Activated CD4-positive, alpha-beta T cell treated with anti-CD3 and anti-CD28 coated beads for 4 hours (primary cell): ENCODE measurements at places on chromosomes 3 and 15.
A peak's percentile ranks its signal among the peaks of the same experiment; 100 is the strongest.

- DNase-seq, result no peak
Measured at GRCh38 chr15:27165590-27165989, 194.6 kb downstream of the GABRG3 start.

DNA sequence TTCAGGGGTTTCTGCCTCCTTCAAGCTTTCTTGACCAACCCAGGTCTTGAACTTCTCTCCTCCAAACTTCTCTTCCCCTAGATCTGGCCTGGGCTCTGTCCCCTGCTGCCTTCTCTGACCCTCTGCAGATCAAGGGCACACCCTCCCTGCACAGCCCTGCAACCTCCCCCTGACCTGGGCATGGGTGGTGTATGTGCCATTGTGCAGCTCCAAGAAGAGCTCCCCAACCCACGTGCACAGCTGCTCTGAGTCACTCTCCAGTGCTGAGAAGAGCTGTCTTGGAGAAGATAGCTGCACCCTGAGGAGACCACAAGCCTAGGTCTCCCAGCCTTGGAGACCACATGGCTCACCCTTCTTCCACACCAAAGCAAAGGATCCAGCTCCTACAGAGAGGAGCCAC, 8.0 kb downstream of the MAN2C1 start:
- DNase-seq, result no peak

DNA sequence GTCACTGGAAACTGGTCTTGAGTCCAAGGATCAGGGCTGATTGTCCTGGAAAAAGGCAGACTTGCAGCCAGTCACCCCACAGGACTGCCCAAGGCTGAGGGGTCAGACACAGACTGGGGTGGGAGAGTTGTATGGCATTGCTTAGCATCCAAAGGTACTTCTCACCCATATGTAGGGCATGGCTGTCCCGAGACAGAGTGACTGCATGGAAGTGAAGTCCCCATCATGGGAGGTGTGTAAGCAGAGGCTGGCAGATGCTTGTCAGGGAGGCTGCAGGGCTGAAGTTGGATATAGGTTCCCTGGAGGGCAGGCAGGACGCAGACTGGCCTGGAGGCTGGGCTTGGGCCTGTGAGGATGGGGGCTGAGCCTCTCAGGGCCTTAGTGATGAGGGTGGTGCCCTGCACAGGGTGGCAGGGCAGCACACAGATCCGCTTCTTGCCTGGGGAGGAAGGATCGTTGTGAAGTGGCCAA, 31.1 kb downstream of the PSTPIP1 start:
- no peak for DNase-seq

GRCh38 chr3:187743195-187744141, 1.8 kb downstream of the BCL6 start:
- peak; percentile 66 for DNase-seq

DNA sequence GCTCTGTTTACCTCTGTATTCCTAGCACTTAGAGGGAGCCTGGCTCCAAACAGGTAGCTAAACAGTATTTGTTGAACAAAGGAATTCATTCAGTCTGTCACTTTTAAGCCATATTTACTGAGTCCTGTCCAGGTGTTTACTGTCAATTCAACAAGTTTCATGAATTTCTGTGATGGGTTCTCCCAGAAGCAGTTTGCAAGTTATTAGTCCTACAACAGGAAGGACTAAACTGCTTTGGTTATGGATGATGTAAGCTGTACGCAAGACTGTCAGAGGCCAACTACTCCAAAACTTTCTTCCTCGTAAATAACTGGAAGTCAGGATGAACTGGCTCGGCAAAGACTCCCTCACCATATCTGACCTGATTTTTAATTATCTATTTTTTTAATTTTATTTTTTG, 25.1 kb downstream of the STIMATE start:
- DNase-seq, result no peak

DNA sequence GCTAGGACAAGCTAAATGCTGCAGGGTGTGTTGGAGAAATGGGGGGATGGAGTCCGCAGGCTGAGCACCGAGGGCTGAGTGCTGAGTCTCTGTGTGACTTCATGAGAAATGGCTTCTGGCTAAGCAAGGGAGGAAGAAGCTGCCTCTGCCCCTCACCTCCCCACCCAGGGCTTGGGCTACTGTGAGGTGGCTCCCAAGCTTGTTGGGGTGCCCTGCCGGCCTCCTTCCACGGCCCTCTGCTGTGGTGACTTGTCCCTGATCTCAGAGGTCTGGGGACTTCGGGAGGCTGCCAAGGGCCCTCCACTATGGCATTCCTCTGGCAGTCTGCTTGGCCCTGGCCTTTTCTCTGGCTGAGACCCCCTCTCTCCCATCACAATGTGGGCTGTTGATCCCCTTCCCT, 30.1 kb upstream of the RAD18 start:
- DNase-seq, result no peak
